ENCODE measurements at places on chromosomes 6 and 20.

DNA sequence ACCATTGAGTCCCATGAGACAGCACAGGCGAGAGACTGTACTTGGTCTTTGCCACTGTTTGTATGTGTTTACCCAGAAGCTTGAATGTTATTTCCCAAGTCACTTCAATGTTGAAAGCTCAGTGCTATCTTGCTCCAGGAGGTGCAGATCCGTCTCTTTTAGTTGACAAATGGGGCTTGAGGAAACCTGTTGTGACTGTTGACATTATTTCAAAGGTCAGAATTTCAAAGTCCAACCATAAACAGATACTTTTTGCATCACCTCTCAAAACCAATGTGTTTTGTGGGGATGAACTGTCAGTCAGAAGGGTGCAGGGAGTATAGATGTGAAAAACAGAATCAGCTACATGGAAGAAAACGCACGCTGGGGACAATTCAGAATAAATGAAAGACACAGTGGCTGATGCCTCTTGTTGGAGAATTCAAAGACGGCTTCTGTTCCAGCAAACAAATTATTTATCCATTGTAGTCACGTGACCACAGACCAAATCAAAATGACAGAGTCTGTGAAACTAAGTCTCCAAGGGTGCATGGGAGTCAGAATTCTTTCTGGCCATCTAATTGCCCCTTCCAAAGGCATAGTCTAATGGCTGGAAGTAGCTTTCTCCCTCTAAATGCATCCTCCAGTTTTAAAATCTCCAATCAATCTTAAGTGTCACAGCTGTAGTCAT, 83.7 kb downstream of the MYLK4 start:
- DNase-seq = no peak

DNA sequence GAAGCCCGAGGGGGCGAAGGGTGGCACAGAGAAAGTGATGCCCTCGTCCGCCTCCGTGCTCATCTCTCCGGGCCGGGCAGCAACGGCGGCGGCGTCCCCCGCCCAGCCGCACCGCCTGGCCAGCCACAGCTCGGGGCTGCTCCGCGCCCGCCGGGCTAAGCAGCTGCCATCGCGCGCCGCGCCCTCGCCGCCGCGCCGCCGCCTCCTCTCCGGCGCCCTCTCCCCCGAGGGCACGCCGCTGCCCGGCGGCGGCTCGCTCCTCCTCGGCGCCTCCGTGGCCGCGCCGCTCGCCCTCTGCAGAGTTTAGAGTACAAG, 225 bp downstream of the MAP3K5 start:
- DNase-seq = no peak

GRCh38 chr6:160118620-160119229, 2.9 kb upstream of the SLC22A1 start:
- no peak for DNase-seq

GRCh38 chr6:86215323-86215722, 572.6 kb upstream of the SYNCRIP start:
- no peak for DNase-seq

DNA sequence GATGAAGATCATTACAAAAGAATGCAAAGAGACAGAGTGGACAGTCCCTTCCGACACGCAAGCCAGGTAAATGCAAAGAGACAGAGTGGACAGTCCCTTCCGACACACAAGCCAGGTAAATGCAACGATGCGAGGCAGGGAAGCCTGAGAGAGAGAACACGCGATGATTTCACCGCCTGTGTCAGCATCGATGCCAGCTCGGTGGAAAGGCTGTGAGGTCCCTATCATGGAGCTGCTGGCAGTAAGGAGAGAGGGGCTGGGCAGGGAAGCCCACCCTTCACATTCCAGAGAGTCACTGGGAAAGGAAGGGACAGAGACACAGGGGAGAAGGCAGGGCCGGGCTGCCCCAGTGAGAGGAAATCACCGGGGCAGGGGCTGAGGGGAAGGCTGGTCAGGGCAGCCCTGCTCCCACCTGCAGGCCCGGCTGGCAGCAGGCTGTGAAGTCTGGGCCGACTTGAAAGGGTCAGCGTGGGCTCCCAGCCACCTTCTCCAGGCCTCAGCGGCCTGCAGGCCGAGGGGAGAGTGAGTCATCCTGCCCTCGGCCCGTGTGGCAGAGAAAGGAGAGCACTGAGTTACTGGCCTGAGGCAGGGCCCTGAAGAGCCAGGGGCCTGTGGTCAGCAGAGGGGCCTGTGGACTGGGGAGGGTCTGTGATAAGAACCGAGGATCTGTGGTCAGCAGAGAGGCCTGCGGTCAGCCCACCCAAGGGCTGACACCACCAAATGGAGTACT, 80.4 kb downstream of the DACT2 start:
- DNase-seq = no peak

DNA sequence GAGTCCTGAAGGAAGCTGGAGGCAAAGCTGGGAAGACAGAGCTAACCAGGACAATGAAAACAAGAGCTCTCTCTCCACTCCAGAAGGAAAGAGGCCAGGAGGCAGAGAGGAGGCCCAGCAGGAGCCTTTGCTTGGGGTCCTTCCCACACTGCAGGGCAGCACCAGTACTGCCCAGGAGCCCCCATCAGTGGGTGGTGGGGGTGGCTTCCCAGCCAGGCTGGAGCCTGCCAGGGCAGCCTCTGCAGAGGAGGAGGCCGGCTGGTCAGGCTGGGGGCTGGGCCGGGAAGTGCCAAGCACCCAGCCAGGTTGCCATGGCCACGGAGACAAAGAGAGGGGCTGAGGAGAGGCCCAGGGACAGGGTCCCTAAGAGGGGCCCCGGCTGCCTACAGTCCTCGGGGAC, 33.4 kb downstream of the PREX1 start:
- DNase-seq = no peak

DNA sequence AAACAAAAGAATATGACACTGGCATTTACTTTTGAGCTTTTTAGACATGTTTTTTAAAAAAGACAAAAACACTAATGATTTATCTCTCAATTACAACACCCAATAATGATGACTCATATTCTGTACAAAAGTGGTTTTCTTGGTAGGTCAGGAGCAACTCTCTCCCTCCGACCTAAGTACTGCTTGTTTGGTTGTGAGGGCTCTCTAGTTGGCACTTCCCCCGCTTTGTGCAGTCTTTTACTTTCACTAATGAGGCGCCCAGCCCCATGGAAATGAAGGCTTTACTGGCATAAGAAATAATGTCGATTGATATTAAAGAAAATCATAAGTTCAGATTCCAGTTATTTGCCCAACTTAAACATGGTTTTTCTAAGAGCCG, 1.3 kb downstream of the KPNA5 start:
- DNase-seq = peak; percentile 27

DNA sequence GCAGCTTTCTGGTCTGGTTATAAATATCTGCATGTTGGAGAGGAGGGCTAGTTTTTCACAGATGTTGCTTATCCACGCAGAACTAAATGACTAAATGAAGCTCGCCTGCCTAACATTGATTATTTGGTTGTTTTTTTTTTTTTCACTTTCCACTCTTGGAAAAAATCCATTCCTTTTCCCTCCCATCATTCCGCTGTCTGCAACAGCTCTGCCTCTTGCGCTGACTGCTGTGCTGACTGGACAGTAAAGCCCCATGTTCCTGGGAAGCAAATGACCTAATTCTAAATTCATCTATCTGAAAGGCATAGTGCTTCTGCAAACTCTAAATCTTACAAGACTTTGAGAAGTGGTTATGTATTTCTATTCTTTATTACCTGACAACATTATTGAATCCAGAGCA, 255.5 kb upstream of the PLN start:
- no peak for DNase-seq

- DNase-seq = no peak
These were observed 4.4 kb downstream of the ZNF335 start for GRCh38 chr20:45967551-45968080.

DNA sequence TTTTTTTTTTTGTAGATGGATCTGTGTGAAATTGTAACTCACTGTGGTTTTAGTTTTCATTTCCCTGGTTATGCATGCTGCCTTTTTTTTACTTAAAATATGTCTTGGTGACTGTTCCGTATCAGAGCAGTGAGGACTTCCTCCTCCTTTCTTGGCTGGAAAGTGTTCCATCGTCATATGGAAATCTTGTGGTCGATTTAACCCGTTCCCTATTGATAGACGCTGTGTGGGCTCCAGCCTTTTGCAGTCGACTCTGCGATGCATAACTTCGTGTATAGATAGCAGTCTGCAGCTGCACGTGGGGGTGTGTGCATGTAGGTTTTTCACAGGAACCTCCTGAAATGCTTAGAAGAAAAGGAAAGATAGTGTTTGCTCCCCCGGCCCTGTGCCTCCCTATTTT, 28.1 kb upstream of the PNPLA1 start:
- DNase-seq = no peak

DNA sequence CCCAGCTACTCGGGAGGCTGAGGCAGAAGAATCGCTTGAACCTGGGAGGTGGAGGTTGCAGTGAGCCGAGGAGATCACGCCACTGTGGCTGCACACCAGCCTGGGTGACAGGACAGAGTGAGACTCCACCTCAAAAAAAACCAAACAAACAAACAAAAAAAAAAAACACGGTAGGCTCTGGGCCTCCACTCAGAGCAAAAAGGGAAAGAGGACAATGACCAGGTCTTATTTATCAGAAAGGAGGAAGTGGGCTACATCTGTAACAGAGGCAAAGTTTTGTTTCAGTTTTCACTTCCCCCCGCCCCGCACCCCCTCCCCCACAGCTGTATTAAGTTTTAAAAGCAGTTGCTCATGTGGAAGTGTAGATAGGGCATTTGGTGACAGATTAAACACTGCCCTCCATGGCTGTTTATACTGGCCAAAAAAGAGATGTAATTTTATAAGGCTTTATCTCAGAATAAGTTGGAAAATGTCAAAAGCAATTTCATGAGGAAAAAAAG, 114.6 kb downstream of the RCAN2 start:
- DNase-seq = peak; percentile 51

- no peak for DNase-seq
These were observed 32.7 kb upstream of the MARCKS start for GRCh38 chr6:113824411-113824810.

GRCh38 chr6:151437401-151437800, 14.5 kb downstream of the RMND1 start:
- DNase-seq = no peak

- no peak for DNase-seq
These were observed 64.3 kb downstream of the MKKS start for GRCh38 chr20:10369723-10370090.

DNA sequence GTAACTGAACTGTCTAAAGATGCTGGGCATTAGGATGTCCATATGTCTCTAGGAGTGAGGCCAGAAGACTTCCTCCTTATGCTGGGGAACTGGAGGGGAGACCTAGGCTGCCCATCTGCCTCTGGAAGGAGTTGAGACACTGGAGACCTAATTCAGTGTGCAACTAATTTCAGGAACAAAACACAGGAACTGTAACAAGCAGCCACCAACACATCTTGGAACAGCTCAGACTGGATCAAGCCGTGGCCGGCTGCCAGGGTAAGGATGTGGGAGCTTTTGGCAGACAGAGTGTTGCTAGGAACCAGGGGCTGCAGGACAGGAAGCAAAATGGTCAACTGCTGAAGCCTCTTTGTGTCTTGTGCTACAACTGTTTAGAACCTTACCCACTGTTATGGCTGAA, 16.4 kb upstream of the MAS1 start:
- no peak for DNase-seq

DNA sequence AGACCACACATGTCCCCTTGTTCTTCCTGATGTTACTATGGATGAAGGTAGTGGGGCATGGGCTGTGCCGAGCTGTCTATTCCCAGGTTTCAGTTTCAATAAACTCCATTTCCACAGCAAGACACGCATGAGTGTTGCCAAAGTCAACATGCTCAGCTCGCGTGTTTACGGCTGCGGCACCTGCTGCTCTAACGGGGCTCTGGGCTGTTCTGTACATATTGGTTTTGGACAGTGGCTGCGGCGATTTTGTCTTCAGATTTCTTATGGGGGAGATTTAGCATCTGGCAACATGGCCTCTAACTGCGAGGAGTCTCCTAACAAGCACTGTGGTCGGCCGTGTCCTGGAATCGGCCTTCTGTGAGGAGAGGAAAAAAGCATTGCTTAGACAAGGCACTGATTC, 58.6 kb downstream of the TMEM242 start:
- DNase-seq = no peak

- no peak for DNase-seq
These were observed 1.1 kb downstream of the STX7 start for GRCh38 chr6:132511831-132512220.

DNA sequence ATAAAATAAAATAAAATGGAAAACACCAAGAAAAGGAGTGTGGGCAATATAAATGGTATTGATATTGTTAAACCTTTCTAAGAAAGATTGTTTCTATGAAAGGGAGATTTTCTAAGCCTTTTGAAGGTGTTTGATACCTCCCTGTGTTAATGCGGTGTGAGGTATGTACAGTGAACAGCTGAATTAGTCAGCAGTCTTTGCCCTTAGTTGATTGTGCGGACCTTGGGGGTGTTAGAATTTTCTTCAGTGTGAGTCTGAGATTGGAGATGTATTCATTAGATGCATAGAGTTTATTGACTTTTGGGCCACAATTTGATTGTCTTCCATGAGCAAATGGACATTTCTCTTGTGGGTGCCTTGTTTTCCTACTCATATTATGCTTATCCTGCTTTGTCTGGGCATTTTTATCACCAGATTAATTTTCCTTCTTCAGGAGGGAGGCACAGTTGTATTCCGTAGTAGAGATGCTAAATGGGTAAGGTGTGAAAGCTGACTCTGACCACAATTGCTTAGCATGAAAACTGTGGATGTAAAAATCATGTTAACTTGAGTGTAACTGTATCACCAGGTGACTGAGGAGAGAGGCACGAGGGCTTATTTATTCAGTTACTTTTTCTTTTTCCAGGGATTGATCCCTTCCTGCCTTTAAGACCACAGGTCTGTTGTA, 42.2 kb downstream of the CDYL start:
- DNase-seq = no peak

GRCh38 chr6:106973018-106973835, 1.3 kb downstream of the CD24 start:
- no peak for DNase-seq

- no peak for DNase-seq
These were observed 44.1 kb downstream of the SAMD3 start for GRCh38 chr6:130178692-130179091.

DNA sequence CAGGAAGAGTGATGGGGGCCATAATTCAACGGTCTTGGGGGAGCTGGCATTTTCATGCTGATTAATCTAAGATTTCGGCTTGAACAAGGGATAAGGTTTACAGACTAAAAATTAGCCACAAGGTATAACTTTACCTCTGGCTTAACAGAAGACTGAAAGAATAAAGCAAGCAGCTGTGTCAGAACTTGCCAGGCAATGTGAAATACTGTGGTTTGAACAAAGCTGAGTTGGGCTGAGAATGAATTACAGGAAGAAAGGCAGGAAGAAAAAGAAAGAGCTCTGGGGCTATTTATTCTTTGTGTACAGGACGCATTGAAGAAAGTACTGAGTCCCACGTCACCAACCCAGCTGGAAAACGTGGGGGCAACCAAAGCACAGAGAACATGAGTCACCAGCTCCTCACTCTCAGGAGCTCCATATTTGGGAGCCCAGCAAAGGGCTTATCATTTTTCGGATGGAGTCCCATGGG, 121.5 kb upstream of the NEDD9 start:
- peak; percentile 50 for DNase-seq

GRCh38 chr6:69976591-69977090, 110.3 kb downstream of the COL19A1 start:
- DNase-seq = no peak

DNA sequence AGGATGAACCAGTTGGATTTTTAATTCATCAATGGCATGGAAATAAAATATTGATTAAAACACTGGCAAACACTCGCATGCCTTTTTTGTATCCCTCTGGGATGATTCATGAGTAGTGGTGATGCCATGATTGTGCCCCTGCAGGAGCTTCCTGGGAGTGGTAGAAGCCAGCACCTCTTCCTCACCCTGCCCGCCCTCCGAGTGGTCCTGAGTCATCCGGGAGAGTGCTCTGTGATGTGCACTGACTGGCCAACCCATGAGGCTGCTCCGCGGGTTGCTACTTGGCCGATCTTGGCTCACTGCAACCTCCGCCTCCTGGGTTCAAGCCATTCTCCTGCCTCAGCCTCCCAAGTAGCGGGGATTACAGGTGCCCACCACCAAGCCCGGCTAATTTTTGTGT, 27.4 kb downstream of the GJA10 start:
- DNase-seq = no peak

Data from CD4-positive, alpha-beta T cell treated with Interleukin-15 for 1 hour (primary cell).